ENCODE measurements at places on chromosomes 2 and 18.
A peak's percentile ranks its signal among the peaks of the same experiment; 100 is the strongest.

DNA sequence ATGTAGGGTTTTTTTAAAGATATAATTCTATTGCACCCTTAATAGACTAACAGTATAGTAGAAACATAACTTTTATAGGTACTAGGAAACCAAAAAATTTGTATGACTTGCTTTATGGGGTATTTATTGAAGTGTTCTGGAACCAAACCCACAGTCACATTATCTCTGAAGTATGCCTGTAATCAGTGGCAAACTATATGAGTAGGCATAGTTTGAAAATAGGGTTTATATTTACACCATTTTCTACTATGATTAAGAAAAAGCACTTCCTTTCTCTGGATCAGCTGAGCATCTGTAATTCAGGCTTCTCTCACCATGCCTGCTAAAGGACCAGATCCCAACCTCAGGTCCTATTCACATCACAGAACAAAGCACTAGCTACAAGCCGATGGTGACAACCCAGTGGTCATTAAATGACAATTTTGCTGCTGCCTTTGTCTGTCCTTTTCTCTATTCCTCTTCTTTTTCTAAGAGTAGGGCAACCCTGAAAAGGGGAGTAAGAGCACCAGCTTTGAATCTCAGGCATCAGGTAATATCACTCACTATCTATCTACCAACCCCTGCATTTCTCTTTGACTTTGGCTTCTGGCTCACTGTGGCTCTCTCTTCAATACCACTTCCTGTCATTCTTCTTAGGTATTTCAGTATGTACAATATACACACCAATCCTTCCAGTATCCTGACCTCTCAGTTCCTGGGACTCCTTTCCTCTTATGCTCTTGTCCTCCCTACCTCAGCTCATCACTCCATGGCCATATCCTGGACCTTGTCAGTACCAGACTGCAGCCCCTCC is 14.4 kb downstream of the NEMP2 start:
- DNase-seq, result peak; percentile 8

DNA sequence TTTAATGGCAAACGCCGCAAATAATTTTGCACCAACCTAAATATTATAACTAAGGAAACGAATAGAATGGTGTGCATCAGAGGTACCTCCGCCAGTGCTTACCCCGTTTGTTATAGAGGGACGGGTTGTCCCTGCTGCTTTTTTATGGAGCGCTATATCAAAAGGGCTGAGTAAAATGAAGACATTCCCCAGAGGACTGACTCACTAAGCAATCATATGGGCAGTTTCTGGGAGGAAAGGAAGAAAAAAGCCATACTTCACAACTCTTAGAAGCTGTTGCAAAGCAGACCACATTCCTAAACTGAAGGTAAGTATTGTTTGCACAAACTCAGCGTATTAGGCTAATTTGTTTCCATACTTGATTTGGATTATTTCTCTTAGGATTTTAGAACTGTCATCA is 12.9 kb downstream of the ID2 start:
- no peak for DNase-seq

DNA sequence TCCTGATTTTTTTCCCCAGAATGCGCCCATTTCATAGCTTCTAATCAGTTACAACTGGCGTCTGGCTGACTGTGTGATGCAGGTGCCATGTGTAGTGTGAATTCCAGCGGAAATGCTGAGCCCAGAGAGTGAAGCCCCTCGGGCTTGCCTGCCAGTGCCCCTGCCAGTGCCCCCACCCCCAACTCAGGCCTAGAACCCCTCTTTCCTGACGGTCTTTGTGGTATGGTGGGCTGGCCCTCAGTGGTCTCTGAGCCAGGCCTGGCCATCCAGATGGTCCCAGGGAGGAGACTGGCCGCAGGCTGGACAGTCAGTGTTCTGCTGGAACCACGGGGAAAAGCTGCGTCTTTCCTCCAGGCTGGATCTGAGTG is 3.1 kb downstream of the RAMP1 start:
- no peak for DNase-seq

GRCh38 chr2:11738589-11739436 is 7.6 kb upstream of the LPIN1 start:
- DNase-seq, result no peak

DNA sequence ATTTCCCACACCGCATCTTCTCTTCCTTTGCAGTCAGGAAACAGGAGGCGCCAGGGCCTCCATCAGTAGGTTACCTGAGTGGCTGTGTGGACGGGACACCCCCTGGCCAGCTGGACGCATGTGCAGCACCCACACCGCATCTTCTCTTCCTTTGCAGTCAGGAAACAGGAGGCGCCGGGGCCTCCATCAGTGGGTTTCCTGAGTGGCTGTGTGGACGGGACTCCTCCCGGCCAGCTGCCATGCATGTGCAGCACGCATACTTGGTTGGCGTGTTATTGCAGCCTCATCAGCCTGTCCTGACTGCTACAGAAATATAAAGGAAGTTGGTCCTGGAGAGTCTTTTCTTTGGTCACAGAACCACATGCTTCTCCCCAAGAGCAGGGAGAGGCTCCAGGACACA is 74.6 kb downstream of the DCDC2C start:
- DNase-seq, result no peak

- DNase-seq, result no peak
Observed at GRCh38 chr2:220891405-220891804, 680.7 kb downstream of the EPHA4 start.

DNA sequence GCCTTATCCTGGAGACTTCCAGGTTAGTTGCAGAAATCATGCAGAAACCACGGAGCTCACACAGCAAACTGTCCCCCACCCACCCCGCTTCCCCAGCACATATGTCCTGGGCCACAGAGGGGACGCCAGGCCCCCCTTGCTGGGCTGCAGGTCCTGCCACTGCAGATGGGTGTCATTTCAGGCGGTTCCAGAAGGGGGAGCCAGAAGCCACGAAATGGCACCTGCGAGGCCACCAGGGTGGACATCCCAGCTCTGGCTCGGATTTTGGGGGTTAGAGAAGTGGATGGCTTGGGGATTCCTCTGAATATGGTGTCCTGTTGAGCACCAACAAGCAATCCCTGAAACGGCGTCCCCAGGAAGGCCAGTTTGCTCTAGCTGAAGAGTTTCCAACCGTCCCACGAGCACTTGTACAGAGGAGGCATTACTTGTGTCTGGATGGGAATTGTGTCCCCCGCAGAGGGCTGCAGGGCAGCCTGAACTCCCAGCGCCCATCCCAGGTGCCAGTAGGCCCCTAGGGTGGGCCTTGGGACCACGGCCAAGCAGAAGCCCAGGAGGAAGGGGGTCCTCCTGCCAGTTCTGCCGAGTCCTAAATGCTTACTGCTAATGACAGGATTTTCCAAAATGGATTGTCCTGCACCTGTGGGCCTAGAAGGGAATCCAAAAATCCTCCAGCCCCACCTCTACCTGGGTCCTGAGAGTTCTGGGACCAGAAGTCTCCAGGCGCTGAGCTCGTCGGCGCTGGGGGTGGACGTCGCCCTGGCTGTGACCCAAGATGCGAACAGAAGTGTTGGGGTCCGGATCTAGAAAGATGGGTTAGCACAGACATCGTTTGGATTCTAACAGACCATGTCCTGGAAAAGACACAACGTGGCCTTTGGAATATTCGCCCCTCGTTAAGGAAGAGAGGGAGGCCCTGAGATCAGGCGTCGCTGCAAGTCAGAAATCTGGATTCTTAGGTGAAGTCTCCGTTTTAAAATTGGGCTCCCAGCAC is 14.6 kb upstream of the NFATC1 start:
- peak; percentile 65 for DNase-seq

- DNase-seq, result no peak
Observed at GRCh38 chr2:19728125-19728524, 173.7 kb downstream of the TTC32 start.

DNA sequence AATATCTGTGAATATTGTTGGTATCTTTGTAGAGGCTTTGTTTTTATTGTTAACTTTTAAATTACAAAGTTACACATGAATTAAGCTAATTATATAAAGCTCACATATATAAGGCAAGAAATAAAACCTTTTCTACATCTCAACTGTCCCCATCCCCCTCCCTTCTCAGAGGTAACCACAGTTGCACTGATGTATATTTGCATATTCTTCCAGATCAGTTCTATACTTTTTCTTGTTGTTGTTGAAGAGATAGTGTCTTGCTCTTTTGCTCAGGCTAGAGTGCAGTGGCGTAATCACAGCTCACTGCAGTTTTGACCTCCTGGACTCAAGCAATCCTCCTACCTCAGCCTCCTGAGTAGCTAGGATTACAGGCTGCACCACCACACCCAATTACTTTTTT is 36.0 kb upstream of the CDC42EP3 start:
- no peak for DNase-seq

Data from naive thymus-derived CD8-positive, alpha-beta T cell (primary cell).